ENCODE measurements at places on chromosomes 2 and 18.

GRCh38 chr2:137942833-137943677, 21.2 kb upstream of the HNMT start:
- DNase-seq = no peak

DNA sequence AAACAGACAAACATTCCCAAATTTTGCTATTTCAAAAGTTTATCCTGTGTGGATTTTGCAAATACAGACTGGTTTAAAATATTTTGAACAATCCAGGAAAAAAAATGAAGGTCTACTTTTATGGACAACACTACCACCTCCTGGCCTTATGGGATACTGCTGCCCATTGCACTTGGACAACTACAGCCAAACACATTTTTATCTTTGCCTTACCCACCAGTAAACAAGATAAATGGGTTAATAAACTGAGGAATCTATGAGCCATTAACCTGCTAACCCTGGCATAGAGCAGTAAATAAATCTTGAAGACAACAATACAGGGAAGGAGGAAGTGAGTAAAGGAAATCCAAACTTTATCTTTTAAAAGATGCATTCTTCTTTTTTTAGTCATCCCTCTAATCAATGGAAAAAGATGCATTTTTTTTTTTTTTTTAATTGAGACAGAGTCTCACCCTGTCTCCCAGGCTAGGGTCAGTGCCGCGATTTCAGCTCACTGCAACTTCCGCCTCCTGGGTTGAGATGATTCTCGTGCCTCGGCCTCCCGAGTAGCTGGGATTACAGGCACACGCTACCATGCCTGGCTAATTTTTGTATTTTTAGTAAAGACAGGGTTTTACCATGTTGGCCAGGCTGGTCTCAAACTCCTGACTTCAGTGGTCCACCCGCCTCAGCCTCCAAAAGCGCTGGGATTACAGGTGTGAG, 2.1 kb upstream of the SPIRE1 start:
- no peak for DNase-seq

GRCh38 chr2:25816249-25816648, 62.0 kb downstream of the ASXL2 start:
- no peak for DNase-seq

DNA sequence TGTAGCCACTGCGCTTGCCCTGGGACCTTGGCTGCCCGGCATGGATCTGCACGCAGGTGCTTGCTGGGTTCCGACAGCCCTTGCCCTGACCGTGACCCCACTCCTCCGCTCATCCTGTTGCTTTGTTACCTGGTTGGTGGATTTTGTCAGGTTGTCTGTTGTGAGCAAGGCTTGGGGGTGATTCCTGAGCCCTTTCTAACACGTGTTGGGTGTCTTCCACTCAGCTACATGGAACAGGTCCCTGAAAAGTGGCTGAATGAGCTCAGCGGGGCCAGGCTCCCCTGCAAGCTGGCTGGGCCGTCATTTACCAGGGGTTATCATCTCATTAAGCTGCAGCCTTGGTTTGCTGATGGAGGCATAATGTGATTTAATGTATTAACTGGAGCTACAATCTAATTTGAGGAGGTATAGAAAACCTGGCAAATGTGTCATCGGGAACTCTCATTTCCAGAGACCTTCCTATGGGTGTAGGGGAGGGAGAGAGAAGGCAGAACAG, 24.6 kb downstream of the RAMP1 start:
- DNase-seq = no peak

GRCh38 chr2:86225581-86225980, 26.3 kb downstream of the MRPL35 start:
- DNase-seq = no peak

DNA sequence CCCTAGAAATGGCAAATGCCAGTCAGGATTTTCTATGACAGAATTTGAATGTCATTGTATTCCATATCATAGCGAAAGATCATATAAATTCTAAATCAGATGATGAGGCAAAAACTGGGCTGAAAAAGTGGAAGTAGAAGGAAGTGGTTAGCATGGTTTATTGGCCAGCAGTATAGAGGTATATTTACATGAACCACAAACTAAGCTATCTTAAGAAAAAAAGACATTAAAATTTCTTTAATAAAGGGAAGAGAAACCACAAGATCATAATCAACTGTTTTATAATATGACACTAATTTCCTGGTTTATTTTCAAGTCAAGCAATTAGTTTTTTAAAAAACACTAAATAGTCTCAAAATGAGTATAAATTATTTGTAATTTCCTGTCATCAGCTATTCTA, 123.2 kb upstream of the LRP1B start:
- no peak for DNase-seq

- no peak for DNase-seq
These were observed 25.7 kb upstream of the FZD7 start for GRCh38 chr2:202007983-202008354.

DNA sequence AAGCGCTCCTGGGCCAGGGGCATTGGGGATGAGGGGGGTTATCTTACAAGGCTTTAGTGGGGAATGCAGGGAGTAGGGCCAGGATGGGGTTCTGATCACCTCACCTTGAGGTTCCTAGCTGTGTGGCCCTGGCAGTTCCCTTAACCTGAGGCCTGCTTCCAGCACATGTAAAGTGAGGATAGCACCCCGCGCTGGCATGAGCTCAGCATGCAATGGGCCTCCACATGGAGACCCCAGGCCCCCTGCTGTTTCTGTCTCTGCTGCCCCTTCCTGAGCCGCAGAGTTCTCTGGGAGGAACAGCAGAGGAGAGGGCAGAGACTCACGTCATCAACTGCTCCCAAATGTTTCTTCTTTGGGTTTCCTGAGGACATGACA, 8.6 kb upstream of the TEX51 start:
- no peak for DNase-seq

DNA sequence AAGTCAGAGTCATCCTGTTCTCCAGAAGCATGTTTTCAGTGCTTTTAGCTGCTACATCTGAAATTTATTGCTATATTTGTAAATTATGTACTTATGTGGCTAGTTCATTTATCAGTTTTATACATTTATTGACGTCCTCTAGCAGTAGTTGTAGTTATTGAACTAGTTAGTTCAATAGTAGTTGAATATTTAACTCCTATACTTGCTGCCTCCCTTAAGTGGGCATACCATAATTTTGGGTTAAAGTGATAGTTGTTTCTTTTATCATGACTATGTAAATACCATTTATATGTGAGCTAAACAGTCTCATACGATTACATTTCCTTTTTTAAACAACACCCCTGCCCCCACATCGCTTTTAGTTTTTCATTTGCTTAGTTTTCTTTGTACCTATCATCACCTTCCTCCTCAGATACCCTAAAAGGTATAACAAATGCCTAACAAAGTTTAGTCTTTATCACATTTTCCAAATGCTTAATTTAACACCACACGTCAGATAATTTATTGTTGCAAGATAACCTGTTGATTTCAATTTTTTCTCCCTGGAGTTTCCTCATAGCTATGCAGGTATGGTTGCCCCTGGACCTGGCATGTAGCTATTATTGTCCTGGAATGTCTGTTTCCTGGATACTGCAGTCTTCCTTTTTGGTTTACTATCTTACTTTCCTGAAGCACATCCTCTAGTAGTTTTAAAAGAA, 8.8 kb downstream of the MAP4K4 start:
- no peak for DNase-seq

- DNase-seq = no peak
These were observed 77.1 kb downstream of the SMAD4 start for GRCh38 chr18:51107082-51107481.

DNA sequence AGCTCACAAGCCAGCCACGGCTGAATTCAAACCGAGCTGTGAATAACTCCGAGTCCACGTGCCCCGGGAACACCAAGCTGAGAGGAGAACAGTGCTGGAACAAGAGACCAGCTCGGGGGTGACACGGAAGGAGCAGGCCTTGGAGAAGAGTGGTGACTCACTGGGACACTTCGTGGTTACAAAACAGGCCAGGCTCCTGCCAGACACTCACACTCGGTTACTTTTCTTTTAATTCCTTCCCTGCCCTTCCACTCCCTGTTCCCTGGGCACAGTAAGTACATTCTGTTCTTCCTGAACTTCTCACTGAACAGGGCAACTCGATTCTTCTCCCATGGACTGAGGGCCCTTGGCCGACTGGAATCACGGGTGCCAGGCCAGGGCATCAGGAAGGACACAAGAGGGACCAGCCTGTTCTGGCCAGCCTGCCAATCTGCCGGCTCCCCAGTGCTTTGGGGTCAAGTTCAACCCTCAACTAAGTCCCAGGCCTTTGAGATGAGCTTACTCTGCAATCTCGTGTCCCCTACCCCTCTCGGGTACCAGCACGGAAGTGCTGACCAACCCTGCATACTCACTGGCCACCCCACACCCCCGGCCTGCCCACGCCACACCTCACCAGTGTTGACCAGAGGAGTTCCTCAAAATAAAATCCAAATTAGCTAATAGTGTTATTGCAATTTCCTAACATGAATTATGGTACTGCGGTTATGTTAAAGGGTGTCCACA, 87.5 kb downstream of the TFCP2L1 start:
- no peak for DNase-seq

GRCh38 chr2:186570604-186571003, 19.3 kb upstream of the ITGAV start:
- no peak for DNase-seq

GRCh38 chr18:36446059-36446458, 148.5 kb downstream of the FHOD3 start:
- no peak for DNase-seq

- DNase-seq = no peak
These were observed 202 bp downstream of the MCEE start for GRCh38 chr2:71129902-71130151.

GRCh38 chr2:88671786-88672427, 19.6 kb upstream of the RPIA start:
- DNase-seq = no peak

GRCh38 chr2:217158928-217159327, 299.1 kb upstream of the TNP1 start:
- DNase-seq = no peak

DNA sequence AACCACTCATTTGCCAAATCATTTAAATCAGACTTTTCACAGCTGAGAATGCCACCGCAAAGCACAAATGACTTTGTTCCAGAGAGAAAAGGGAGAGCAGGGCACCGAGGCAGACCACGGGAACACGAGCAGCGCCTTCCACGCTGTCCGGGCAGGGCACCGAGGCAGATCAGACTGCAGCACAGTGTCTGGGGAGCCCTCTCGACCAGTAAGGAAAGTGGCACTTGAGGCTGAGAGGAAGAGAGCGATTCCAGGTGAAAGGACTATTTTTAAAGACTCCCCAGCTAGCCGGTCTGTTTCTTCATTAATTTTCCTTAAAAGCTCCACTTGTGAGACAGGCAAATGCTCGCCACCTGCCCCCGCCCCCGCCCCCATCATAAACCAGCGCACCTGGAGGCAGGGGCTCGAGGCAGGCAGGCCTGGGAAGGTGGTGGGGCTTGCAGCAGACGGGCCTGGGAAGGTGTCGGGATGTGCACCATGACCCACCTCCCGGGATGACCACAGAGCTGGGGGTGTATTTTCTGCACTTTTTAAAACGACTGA, 80.9 kb upstream of the CTDP1 start:
- no peak for DNase-seq

DNA sequence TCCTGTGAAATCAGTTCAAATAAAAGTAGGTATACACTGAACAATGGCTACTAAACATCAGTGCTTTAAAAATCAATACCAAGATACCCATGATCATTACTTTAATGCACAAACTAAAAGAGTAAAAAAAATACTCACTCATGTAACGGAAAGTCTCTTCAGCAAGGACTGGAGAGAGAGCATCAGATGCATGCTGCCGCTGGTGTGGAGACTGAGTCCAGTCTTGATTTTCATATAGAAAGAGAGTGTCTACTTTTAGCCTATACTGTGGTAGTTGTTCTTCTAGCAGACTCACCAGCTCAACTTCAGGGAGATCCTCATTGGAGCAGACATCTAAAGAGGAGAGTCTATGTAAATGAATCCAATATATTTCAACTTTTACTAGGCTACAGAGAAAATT, 44.0 kb downstream of the TRAK2 start:
- no peak for DNase-seq

DNA sequence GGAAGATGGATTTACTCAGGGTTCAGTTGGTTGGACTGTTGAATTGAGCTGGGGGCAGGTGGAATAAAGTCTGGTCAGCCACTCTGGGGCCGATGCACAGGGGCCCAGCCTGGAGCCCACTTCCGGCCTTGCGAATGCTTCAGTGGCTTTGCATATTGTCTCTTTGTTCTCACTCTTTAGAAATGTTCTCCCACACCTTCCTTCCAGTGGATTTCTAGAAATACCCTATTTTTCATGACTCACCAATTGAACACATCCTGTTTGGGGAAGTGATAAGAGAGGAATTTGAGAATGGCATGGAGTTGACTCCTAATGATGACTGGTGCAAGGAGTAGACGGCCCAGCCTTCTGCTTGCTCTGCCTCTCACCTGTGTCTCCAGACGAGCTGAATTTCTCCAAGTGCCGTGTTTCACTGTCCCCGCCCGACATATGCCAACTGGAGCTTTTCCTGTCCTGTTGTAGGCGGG, 28.1 kb downstream of the ASAP2 start:
- no peak for DNase-seq

DNA sequence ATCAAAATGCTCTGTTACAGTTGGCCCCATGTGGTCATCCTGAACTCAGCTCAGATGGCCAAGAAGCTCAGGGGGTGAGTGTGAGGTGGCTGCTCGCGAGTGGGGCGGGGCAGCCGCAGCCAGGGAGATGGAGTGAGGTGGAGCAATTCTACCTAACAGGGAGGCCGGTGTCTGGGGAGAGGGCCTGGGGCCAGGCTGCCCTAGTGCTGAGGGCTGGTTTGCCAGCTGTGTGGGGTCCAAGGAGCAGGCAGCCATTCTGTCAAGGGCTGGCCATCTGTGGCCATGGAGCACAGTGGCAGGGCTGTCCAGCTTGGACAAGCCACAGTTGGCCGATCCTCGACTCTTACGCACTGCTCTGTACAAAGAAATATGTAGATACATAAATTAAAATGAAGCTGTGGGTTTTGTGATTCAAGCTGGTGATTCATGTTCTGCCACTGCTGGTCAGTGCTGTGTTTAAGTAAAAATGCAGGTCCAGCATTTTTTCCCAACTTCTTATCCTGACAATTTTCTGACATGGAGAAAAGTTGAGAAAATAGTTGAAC, 82.1 kb downstream of the HS6ST1 start:
- no peak for DNase-seq

GRCh38 chr2:51990684-51991083, 958.8 kb upstream of the NRXN1 start:
- DNase-seq = no peak

GRCh38 chr2:714005-714741, 37.0 kb upstream of the TMEM18 start:
- DNase-seq = peak; percentile 29

- no peak for DNase-seq
These were observed 42.2 kb downstream of the TTC32 start for GRCh38 chr2:19859565-19859964.

DNA sequence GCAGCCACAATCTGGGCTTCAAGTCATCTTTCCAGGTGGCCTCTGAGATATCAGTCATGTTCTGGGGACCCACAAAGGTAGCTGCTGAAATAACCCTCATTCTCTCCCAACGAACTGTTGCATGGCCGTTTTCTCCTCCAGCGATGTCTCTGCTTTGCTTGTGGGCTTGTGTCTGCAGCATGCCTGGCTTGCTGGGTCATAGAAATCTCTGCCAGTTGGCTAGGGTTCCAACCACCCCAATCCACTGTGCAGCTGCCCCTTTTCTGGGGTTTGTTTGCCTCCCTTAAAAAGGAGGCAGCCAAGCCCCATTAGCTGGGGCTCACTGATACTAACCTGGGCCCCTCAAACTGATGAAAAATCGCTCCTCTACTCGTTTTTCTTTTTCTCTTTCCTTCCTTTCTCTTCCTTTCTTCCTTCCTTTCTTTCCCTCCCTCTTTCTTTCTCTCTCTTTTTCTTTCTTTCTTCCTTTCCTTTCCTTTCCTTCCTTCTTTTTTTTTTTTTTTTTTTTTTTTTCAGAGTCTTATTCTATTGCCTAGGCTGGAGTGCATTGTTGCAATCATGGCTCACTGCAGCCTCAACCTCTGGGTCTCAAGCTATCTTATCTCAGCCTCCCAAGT, 680.0 kb downstream of the EPHA4 start:
- DNase-seq = no peak
